ENCODE measurements at places on chromosomes 7 and 10.
A peak's percentile ranks its signal among the peaks of the same experiment; 100 is the strongest.

DNA sequence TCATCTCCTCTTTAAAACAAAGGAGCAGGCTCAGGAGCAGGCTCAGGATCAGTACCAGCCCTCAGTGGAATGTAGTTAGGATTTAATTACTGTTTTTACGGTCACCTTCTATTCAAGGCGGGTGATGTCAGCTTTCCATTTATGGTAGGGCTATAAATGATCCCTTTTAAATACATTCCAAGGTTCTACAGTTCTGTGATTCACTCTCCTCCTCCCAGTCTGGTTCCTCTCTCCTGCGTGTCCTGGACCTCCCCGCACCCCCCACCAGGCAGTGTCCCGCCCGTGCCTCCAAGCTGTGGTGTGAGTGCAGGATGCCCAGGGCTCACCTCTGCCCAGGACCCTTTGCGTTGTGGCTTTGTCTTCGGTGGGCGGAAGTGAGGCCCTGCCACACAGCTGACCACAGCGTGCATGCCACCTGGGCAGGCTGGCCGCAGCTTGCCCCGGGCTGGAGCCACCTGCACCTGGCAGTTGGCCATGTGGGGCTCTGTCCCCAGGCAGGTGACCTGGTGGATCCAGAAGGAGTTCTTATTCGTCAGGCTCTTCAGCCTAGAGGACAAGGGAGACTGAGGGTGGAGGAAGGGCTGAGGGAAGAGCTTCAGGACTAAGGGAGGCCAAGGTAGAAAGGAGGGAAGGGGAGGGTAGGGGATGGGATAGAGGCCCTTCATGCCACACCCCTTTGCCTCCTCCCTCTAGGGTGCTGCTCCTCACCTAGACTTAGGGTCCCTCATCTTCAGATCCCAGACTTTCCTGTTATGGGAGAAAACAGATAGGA is 9.1 kb downstream of the LOXL4 start:
- DNase-seq = no peak

- DNase-seq = peak; percentile 40
Measured at GRCh38 chr7:127252778-127253280, at the start of gene GRM8. TSS of gene GRM8 (minus strand) at chr7:127252941.

GRCh38 chr10:34121781-34122622 is 693.1 kb downstream of the PARD3 start:
- peak; percentile 13 for DNase-seq

GRCh38 chr7:34835901-34836600 is 178.0 kb downstream of the NPSR1 start:
- no peak for DNase-seq

- DNase-seq = peak; percentile 20
Measured at GRCh38 chr10:92541583-92541982, 32.3 kb downstream of the IDE start.

DNA sequence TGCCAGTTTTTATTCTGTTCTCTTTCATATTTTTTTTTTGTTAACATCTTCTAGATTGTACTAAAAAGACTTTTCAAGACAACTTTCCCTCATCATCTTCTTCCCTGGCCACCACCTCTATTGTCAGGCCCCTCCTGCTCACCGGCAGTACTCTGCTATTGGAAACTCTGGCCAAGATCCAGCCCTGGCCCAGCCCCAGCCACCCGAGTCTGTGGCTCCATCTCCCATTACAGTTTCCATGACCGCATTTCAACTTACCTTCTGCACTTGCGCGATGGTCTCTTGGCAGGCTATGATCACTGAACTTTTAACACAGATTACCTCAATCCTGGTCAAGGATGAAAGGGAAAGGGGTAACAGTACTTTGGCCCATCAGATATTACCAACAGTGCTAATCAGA is 137.7 kb upstream of the POM121L12 start:
- DNase-seq = no peak

- DNase-seq = peak; percentile 50
Measured at GRCh38 chr10:119625570-119626280, 25.5 kb upstream of the BAG3 start.

- no peak for DNase-seq
Measured at GRCh38 chr10:76115131-76115470, 683.7 kb downstream of the LRMDA start.

DNA sequence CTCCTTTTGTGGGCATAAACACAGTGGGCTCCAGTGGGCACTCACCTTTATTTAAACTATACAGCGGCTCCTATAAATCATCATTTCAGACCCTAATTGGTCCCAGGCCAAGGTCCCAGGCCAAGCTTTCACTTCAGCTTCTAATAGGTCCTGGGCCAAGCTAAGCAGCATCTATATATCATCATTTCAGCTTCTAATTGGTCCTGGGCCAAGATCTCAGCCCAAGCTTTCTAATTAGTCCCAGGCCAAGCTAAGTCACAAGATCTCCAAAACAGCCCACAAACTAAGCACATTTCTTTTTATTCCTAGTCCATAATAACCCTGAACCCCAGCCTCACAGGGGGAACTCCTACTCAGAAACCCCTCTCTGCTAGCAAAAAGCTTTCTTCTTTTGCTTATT is 47.1 kb downstream of the ZNF680 start:
- no peak for DNase-seq

- DNase-seq = no peak
Measured at GRCh38 chr10:44627591-44628354, 242.9 kb upstream of the CXCL12 start.

DNA sequence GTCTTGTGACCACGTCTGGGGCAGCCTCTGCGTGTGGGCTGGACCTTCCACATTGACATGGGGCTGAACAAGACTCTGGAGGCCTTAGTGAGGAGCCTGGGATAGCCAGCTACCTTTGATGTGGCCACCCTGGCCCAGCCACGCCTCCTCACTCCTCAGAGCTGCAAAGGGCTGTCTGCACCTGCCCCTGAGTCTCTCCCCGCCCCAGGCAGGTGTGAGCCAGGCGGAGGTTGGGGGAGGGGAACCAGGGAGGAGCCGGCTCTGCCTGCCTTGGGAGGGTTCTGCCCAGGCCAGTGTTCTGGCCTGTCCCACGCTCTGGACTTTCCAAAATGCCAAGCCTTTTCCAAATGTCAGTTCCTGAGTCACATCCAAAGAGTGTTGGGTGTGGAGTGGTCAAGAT is 72.2 kb downstream of the GTF2IRD1 start:
- no peak for DNase-seq

GRCh38 chr7:140672382-140673062 is at the start of gene ADCK2:
TSS of gene ADCK2 (plus strand) at chr7:140672945. CDS start at chr7:140673331, 386 bp downstream.
- peak; percentile 74 for DNase-seq

DNA sequence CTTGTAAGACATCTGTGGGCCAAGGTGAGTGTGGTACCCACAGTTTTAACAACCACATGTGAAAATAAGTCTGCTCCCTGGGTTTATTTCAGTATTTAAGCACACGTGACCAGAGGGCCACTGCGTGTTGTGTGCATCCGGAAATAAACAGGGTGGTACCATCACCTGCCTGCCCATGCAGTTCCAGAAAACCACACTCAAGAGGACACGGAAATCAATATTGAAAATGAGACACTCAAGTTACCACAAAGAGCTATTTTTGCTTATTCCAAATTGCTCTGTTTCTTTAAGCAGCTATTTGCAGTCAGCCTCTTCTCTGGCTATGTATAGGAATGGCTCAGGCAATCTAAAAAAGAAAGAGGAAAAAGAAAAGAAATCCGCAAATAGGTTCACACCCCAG is 71.8 kb upstream of the LOXL4 start:
- no peak for DNase-seq

- no peak for DNase-seq
Measured at GRCh38 chr7:105786520-105787470, 89.6 kb downstream of the ATXN7L1 start.

GRCh38 chr10:46229144-46229563 is 57.6 kb upstream of the ANTXRL start:
- peak; percentile 78 for DNase-seq

GRCh38 chr7:88200789-88201188 is 19.0 kb downstream of the SRI start:
- no peak for DNase-seq

DNA sequence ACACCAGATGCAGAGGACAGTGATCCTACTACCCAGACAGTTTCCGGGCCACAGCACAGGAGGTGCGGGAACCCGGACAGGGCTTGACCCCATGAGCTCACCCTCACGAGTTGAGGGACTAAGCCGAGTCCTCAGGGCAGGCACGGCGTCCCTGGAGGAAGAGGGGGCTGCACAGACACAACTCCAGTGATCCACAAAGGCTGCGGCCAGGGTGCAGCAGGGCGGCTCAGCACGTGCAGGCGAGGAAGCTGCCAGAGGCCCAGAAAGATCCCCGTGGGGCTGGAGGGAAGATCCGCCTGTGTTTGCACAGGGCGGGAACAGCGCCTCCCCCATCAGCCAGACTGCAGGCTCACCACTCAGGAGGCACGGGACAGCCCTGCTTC is 45.9 kb upstream of the TMEM72 start:
- no peak for DNase-seq

DNA sequence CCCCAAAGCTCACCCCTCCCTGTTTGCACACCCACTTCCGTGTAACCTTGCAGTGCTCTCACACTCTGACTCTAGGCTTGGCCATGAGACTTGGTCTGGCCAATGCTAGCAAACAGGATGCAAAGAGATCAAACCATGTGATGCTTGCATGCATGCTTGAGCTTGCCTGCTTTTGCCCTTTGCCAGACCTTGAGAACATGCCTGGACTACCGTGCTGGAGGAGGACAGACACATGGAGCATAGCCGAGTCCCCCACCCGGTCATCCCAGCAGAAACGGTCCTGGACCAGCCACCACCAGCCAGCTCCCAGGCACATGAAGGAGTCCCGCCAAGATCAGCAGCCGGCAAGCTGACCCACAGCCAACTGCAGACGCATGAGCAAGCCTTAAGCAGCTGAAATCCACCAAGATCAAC is 23.4 kb downstream of the PYROXD2 start:
- DNase-seq = peak; percentile 49

DNA sequence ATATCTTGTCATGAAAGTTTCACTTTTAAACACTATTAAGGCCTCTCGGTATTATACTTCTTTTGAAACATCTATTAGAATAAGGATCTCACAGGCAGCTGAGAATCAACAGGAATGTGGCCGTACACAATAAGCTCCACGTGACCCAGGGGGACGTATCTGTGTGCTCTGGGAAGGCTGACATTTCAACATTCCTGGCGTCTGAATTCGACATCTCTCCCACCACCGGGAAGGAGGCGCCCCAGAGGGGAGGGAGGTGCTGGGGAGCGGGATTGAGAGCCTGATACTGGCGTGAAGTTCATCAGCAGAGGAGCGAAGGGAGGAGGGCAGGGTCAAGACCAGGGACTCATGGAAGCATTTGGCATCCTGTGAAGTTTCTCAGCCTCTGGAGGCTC is 401.3 kb downstream of the DNAJB6 start:
- DNase-seq = no peak

GRCh38 chr7:70846208-70846607 is 285.7 kb upstream of the GALNT17 start:
- DNase-seq = no peak

DNA sequence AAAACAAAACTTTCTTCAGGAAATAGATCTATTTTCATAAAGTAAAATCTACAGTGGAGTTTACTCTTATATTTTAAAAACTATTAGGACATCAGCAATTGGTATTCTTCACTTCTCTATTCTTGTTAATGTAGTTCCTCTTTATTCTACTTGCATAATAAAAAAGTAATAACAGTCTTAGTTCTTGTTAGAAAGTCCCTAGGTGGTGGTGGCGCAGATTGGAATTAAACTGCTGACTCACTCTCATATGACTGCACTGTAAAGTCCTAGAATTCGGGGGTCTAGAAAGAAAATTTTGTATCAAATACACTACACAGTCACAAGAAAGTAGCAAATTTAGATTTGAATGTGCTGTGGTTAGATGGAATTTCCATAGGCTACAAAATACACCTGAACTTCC is 44.6 kb upstream of the TES start:
- DNase-seq = peak; percentile 80

GRCh38 chr7:100840470-100841100 is 11.9 kb upstream of the SLC12A9 start:
- no peak for DNase-seq

- no peak for DNase-seq
Measured at GRCh38 chr10:103204353-103205255, 11.5 kb upstream of the NT5C2 start.

GRCh38 chr10:88880282-88881076 is 434 bp downstream of the STAMBPL1 start:
- peak; percentile 89 for DNase-seq

DNA sequence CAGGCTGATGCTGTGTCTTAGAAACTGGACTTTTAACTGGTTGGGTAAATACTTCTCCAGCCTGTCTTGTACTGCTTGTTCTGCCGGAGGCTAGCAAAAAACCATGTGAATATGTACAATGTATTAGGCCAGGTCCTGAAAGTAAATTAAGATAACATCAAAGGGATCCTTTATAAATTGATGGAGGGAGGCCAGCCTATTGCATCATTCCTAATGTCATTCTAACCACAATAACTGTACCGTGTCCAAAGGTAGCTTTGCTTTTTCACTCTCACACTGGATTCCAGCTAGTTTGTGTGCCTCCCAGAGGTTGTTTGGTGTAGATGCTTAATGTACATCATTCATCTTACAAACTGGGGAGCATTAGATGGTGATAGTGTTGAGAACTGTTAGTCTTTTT is 91.2 kb upstream of the SEM1 start:
- no peak for DNase-seq

DNA sequence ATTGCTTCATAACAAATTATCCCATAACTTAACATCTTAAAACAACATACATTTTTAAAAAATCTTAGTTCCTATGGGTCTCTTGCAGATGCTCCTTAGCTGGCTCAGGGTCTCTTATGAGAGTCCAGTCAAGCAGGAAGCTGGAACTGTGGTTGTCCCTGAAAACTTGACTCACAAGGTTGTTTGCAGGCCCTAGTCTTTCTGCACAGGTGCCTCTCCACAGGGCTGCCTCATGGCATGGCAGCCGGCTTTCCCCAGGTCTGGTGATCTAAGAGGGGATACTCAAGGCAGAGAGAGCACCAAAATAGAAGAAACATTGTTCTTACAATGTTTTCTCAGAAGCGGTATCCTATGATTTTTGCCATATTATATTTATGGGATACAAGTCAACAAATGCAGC is 127.1 kb downstream of the CDK14 start:
- no peak for DNase-seq

DNA sequence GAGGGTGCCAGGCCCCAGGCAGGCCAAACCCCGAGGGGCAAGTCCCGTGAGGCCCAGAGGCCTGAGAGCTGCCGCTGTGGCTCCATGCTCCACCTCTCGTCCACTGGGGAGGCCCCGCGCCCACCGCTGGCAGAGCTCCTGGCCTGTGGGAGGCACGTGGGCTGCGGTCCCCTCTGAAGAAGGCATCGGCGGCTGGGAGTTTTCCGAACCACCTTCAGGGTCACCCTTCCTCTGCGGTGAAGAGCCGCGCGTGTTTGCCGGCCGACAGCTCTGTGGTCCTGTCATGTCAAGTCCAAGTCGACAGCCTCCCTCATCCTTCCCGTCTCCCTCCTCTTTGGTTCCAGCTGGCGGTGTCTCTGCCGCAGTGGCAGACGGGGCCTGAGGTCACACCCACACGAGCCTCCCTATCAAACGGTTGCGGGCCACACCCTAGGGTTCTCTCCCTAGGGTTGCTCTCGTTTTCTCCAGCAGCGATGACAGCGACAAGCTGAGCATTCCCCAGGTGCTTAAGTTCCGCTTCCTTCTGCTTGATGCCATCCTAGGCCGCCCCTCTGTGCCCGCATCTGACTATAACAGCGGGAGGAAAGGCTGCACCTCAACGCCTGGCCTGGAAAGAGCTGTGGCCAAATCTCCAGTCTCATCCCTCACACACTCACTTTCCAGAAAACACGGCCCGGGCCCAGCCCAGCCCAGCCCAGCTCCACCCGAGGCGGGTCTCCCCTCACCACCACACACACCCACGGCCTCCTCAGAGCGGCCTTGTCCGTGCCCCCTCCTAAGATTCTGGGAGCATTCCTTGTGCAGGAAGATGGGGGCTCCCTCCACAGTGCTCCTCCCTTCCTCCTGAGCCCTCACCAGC is 185.0 kb downstream of the ELFN1 start:
- peak; percentile 76 for DNase-seq

- no peak for DNase-seq
Measured at GRCh38 chr7:123846217-123846891, 1.4 kb downstream of the HYAL4 start.

Data from hematopoietic multipotent progenitor cell treated with erythropoietin and hydrocortisone succinate and interleukin-3 and kit ligand, for 4 days (in vitro differentiated cells).